Kidney epithelial cell (primary cell): ENCODE measurements at places on chromosomes 1 and 21. TPM values are rescaled to one million over a fixed set of nuclear protein-coding genes. Genes with fewer than 3 reads are reported as not detected.

Gene CYP4Z1
- not detected in 2 replicates for total RNA-seq

Gene CENPL
- 4.4 and 6.6 TPM in 2 replicates for total RNA-seq

DNA sequence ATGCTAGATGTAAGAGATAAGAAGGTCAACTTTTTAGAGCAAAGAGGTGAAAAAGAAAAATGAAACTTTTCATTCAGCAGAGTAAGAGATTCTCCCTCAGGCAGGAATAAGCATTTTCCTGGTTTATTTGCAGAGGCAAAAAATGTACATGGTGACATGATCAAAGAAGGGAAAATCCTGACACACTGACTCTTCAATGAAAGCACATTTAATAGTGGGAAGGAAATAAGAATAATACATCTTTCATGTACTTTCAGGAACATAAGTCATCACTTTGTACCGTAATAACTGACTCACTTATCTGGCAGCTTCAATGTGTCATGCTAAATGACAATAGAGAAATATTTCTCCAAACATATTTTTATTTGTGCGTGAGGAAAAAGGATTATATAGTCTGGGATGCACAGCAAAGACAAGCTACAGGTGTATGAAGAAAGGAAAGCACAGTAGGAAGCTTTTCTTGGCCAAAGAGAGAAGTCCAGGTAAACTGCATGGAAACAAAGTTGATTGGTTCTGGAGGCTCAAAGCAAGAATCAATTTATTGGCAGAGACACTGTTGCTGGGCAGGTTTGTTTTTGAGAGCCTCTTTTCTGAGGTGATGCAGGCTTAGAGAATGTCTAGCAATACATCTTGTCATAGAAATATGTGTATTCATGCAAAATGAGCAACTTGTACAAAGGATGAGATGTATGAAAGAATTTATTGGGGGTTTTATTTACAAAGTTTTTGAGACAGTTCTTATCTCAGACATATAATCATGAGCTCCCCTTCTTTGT, 1409.0 kb downstream of the PLA2G4A start:
- DNase-seq = no peak

- DNase-seq = no peak
These were observed 99.1 kb upstream of the ACTRT2 start for GRCh38 chr1:2921970-2922686.

Gene B3GALT2
- not detected in 2 replicates for total RNA-seq

- DNase-seq = no peak
These were observed 47.9 kb downstream of the SERBP1 start for GRCh38 chr1:67382292-67382691.

Gene NPPB
- 2.5 and 5.4 TPM in 2 replicates for total RNA-seq

Gene C2CD4D
- total RNA-seq = 0.55 and 1.3 TPM in 2 replicates

GRCh38 chr1:10424651-10425050, 5.6 kb upstream of the CENPS start:
- DNase-seq = no peak

Gene NR1I3
- not detected in 2 replicates for total RNA-seq

Gene GUCA2A
- total RNA-seq = not detected in 2 replicates

- DNase-seq = no peak
These were observed 29.3 kb downstream of the PRKCZ start for GRCh38 chr1:2079396-2080085.

Gene OLFML2B
- 3.1 and 5.5 TPM in 2 replicates for total RNA-seq

DNA sequence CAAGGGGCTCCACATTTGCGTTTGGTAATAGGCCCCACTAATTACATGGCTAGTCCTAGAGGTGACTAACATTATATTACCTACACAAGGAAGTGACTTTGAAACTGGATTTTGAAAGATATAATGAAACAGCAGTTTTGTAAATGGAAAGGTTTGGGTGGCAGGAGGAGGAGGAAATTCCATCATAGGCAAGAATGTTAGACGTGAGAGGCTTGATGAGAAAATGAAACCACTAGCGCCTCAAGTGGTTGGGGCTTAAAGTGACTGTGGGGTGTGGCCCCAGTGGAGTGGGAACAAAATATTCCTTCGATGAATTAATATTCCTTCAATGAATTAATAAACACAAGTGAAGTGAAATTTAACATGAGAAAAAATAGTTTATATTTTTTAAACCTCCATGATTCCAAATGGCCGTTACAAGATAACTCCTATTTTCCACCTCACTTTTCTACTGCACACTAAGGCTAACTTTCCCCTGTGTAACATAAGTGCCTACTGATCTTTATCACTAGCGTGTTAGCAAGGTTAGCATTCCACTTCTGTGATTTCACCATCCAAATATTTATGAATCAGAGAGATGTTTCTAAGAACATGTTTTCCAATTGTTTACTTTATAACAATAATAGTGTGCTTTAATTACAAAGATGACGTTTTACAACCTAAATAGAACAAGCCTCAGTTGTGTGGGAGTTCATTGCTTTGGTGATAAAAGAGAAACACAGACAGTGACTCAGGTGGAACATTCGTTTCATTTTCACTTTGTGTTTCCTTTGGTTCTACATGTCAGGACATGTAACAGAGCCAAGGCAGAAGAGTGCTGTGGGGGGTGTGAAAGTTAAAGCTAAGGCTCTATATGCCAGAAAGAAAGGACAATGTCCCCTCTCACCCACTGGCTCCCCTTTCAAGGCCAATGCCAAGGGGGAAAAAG, 12.5 kb upstream of the ATF3 start:
- peak; percentile 97 for DNase-seq

- DNase-seq = no peak
These were observed 244.2 kb upstream of the HOOK1 start for GRCh38 chr1:59570524-59570923.

Gene KRTAP7-1
- total RNA-seq = not detected in 2 replicates

DNA sequence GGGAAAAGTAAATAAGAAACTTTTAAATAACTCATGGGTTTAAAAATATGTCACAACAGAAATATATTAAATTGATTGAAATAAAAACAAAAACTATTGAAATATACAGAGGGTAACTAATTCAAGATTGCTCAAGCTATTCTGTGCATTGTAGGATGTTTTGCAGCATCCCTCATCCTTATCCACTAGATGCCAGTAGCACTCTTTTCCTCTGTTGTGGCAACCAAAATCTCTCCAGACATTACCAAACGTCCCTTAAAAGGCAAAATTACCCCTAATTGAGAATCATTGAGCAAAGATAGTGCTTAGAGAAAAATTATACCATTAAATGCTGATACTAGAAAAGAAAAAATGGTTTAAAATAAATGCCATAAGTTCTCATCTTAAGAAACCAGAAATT, 682.6 kb downstream of the RWDD3 start:
- DNase-seq = no peak

DNA sequence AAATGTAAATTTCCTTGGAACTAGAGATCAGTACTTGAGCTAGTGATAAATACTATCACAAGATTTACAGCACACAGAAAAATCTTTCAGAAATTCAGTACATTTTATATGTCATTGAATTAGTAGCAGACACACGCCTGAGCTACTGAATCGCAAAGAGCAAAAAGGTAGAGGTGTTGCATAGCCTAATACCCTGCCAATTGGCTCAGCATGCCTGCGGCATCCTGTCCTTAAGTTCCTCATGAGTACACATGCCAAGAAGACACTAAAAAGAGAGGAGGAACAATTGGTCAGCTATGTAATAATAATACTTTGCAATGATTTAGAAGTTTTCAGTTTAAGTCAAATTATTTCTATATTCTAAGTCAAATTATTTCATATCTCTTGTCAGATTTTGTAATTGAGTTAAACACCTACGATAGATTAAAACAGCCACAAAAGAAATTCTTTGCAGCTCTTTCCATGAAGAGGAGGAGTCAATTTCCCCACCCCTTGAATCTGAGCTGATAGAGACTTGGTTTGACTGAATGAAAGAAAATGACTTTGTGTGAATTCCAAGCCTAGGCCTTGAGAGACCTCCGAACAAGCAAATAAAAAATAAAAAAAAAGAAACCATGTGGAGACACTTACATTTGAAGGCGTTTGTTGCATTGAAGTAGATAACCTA, 36.2 kb upstream of the PKN2 start:
- no peak for DNase-seq

- DNase-seq = no peak
These were observed 57.7 kb downstream of the VWA5B1 start for GRCh38 chr1:20348326-20348915.

Gene S100A9
- total RNA-seq = 35.3 and 55.9 TPM in 2 replicates

Gene AGT
- 3.9 and 4.7 TPM in 2 replicates for total RNA-seq

Gene PROX1
- total RNA-seq = 0.88 and 0.96 TPM in 2 replicates

Gene CLCC1
- total RNA-seq = 14.2 and 31.5 TPM in 2 replicates

GRCh38 chr1:38819040-38819439, 40.5 kb downstream of the RRAGC start:
- DNase-seq = no peak

Gene OPTC
- not detected in 2 replicates for total RNA-seq

GRCh38 chr1:19661721-19662228, 2.9 kb upstream of the HTR6 start:
- no peak for DNase-seq

GRCh38 chr1:89833183-89834082, 12.6 kb downstream of the LRRC8D start:
- DNase-seq = no peak

DNA sequence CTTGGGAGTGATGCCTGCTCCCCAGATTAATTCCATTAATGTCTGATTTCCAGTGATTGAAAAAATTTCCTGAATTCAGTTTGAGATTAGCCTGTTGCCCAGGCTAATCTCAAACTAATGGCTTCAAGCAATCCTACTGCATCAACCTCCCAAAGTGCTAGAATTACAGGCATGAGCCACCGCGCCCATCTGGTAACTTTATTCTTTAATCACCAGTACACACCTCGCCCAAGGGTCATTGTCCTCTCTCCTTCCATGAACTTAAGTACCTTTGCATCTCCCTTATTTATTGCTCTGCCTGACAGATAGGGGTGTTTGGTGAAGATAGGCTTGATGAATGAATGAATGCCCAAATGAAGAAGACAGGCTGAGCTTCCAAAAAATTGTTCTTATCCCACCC, 366.5 kb downstream of the SIPA1L2 start:
- DNase-seq = no peak
